HepG2 (cell line): ENCODE measurements at places on chromosomes 1 and 21.
A peak's percentile ranks its signal among the peaks of the same experiment; 100 is the strongest.

DNA sequence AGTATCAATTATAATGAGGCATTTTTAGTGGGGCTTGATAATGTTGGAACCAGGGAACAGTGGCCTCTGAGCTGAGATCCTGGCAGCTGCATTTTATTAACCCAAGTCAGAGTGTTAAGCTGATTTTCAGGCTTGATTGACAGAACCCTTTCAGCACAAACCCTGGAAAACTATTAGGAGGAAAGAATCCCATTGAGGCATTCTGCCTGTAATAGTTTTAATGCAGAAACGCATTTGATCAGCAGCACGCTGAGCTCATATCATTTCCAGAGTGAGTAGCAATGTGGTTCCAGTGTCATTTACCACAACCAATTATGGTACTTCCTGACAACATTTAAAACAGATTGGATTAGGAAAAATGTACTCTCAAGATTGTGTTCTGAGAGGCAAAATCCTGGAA is 78.3 kb upstream of the BARHL2 start:
- H3K27ac ChIP-seq = no peak overlapping the region
- no peak overlapping the region for H3K4me3 ChIP-seq
- no peaks in the 10 kb centered on the region for H3K36me3 ChIP-seq
- H3K4me1 ChIP-seq = no peaks in the 10 kb centered on the region

GRCh38 chr1:54215523-54215922 is 15.6 kb downstream of the MRPL37 start:
- no peak overlapping the region for H3K4me3 ChIP-seq
- peaks cover 58% of the 10 kb centered on the region for H3K36me3 ChIP-seq
- H3K27ac ChIP-seq = no peak overlapping the region
- H3K4me1 ChIP-seq = peaks cover 17% of the 10 kb centered on the region
- no peaks in the 10 kb centered on the region for H3K27me3 ChIP-seq

DNA sequence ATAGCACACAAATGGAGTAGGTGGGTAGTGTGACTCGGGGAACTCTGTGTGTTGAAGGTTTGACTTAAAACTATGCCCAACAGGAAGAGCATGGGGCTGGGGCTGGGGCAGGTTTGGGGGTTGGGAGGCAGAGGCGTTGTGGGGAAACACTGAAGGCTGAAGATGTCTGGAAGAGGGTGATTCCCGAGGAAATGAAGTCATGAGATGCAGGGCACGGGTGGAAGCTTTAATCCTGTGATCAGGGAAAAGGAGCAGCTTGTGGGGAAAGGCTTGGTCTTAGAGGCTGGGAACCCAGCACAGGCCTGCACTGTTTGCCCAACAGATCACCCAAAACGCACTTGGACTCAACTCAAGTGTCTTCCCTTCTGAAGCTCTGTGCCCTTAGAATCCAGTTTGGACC is 26.6 kb upstream of the CTBS start:
- H3K4me3 ChIP-seq = no peak overlapping the region
- no peak overlapping the region for H3K27ac ChIP-seq
- DNase-seq = no peak
- H3K27me3 ChIP-seq = peaks cover 11% of the 10 kb centered on the region; the same call in 2 of the 3 replicates
- peaks cover 17% of the 10 kb centered on the region; the same call in 1 of the 2 replicates for H3K4me1 ChIP-seq
- H3K36me3 ChIP-seq = no peaks in the 10 kb centered on the region

- no peak overlapping the region for H3K27ac ChIP-seq
- peaks cover 75% of the 10 kb centered on the region for H3K4me1 ChIP-seq
- 0 out of 3 replicates have a peak, but pooled peaks cover 10% of the 10 kb centered on the region for H3K36me3 ChIP-seq
- DNase-seq = no peak
- no peaks in the 10 kb centered on the region for H3K27me3 ChIP-seq
Observed at GRCh38 chr1:26700711-26701110, 4.9 kb downstream of the ARID1A start.

DNA sequence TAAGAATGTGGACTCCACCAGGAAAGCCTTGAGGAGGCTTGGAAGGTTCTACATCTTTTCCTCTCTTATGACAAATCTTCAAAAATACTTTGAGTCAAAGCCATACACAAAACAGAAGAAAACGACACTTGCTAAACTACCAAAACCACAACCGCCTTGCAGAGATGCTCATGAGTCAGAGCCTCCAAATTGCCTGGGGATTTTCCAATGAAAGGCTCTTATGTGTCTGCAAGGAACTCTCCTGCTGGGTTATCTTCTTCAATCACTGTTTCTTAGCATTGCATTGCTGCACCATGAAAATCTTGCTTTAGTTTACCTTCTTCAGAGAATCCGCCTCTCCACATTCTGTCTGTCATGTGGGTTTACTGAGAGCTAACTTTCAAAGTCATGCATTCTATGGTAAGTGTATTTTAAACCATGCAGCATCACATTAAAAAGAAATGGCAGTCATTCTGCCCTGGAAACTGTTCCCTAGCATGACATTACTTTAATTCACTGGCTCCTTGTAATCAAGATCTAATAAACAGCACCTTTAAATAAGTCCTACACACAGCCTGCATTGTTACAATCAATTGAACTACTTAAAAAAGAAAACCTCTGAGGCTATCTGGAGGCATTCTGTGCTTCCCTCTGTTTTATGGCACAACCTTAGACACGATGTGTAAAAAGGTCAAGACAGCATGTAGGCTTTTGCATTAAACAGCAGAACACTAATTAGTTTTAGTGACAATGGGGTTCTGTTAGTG is 210.0 kb upstream of the FOXD3 start:
- no peak overlapping the region for H3K27ac ChIP-seq
- no peak for DNase-seq
- H3K36me3 ChIP-seq = no peaks in the 10 kb centered on the region
- no peak overlapping the region for H3K4me3 ChIP-seq

- H3K27me3 ChIP-seq = peaks cover 15% of the 10 kb centered on the region; the same call in 2 of the 3 replicates
- H3K4me3 ChIP-seq = peak within 1 kb of the TSS; percentile 70
- peaks cover 46% of the 10 kb centered on the region for H3K4me1 ChIP-seq
- H3K36me3 ChIP-seq = no peaks in the 10 kb centered on the region
- DNase-seq = no peak
- no peak within 1 kb of the TSS for H3K27ac ChIP-seq
Observed at GRCh38 chr1:27872059-27872801, at the start of gene THEMIS2. TSS of gene THEMIS2 (plus strand) at chr1:27872544. CDS start at chr1:27872572, 28 bp downstream.

- H3K4me1 ChIP-seq = no peaks in the 10 kb centered on the region
- H3K36me3 ChIP-seq = no peaks in the 10 kb centered on the region
- no peak overlapping the region for H3K27ac ChIP-seq
- no peak for DNase-seq
Observed at GRCh38 chr1:228334226-228334935, 72.3 kb downstream of the TRIM11 start.

GRCh38 chr1:88035578-88035977 is 648.5 kb upstream of the PKN2 start:
- H3K4me1 ChIP-seq = peaks cover 9% of the 10 kb centered on the region; the same call in 1 of the 2 replicates
- H3K36me3 ChIP-seq = no peaks in the 10 kb centered on the region
- no peak overlapping the region for H3K4me3 ChIP-seq
- no peak for DNase-seq

DNA sequence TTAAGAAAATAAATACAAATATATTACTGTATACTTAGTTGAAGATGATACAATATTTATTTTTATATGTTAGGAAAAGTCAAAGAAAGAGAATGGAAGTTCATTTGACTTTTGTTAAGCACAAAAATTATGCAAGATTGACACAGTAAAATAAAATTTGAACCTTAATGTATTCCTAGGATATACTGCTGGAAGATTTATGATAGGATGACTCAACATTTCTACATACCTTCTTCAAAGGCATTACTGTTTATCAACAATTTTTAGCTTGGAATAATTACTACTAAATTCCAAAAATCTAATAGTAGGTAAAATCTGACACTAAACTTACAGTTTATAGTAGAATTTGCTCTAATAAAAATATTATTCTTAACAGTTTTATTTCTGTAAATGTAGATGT is 257.3 kb upstream of the ADAMTS5 start:
- H3K27ac ChIP-seq = no peak overlapping the region
- no peaks in the 10 kb centered on the region for H3K36me3 ChIP-seq
- DNase-seq = no peak
- H3K27me3 ChIP-seq = no peaks in the 10 kb centered on the region
- H3K4me3 ChIP-seq = no peak overlapping the region

DNA sequence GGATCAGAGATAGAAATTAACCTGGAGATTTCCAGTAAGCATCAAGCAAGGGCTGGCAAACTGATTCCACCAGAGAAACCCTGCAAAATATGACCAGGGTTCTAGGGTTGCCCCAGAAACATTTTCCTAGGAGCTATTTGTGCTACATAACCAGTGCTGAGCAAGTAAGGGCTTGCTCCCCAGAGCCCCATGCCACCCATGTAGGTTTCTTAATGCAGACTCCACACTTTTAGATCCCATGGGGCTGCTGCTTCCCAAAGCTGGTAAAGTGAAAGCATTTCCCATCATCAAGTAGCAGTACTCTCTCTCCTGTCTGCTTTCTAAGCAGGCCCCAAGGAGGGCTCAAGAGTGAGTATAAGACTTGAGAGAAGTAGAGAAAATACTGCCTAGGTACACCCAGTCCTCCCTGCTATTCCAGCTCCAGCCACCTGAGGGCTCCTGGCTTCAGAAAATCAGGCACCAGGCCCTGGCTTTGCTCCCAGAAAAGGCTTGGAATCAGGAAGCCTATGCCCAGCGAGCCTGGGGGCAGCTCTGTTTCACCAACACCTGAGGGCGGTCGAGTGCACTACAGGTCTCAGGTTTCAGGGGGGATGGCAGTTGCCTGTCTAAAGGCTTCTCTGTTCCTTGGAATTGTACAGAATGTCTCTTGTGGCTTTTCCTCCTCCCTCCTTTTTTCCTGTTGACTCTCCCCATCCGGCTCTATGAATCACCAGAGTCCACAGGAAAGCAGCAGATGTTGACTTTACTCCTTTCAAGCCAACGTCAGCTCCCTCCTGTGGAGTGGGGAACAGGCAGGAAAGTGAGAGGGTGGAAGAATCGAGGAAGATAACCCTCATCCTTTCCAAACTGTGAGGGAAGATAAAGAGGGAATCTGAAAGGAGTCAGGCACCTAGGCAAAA is 6.2 kb upstream of the ANKRD35 start:
- DNase-seq = peak; percentile 99
- H3K4me3 ChIP-seq = no peak overlapping the region
- H3K36me3 ChIP-seq = no peaks in the 10 kb centered on the region
- H3K27me3 ChIP-seq = no peaks in the 10 kb centered on the region
- H3K27ac ChIP-seq = peak overlapping the region; percentile 63

GRCh38 chr1:89065079-89065868 is at the start of gene GBP1:
TSS of gene GBP1 (minus strand) at chr1:89065208. CDS start at chr1:89063234, 1,974 bp downstream.
- peaks cover 15% of the 10 kb centered on the region for H3K4me1 ChIP-seq
- peak; percentile 22 for DNase-seq
- H3K36me3 ChIP-seq = no peaks in the 10 kb centered on the region
- no peaks in the 10 kb centered on the region for H3K27me3 ChIP-seq

DNA sequence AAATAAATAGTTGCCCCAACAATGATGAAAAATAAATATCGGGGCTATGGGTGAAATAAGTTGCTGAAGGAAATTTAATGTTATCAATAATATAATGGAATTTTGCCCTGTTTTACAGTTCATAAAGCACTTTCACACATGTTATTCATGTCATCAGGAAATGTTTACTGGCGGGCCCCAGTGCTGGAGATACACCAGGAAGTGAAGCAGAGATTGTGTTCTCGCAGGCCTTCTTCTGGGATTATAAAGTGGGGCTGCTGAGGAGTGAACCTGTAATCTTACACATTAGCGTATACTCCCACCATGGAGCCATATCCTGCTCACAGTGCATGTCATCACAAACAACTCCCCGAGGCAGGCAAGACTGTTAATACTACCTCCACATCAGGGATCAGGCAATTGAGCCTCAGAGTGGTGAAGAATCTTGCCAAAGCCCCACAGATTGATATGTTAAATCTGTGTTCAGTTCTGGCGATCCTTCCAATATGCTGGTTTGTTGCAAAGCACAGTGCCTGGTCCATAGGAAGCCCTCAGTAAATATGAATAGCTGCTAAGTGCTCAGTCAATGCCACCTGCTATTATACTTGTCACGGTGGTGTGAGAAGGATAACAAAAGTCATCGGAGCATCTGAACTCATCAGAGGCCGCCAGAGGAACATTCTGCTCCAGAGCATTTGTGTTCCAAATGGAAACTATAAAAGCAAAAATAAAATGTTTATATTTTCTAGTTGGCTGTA is 104.4 kb upstream of the UBE2U start:
- H3K27me3 ChIP-seq = no peaks in the 10 kb centered on the region; the same call in 1 of the 2 replicates
- H3K4me1 ChIP-seq = no peaks in the 10 kb centered on the region
- DNase-seq = no peak
- H3K4me3 ChIP-seq = no peak overlapping the region

DNA sequence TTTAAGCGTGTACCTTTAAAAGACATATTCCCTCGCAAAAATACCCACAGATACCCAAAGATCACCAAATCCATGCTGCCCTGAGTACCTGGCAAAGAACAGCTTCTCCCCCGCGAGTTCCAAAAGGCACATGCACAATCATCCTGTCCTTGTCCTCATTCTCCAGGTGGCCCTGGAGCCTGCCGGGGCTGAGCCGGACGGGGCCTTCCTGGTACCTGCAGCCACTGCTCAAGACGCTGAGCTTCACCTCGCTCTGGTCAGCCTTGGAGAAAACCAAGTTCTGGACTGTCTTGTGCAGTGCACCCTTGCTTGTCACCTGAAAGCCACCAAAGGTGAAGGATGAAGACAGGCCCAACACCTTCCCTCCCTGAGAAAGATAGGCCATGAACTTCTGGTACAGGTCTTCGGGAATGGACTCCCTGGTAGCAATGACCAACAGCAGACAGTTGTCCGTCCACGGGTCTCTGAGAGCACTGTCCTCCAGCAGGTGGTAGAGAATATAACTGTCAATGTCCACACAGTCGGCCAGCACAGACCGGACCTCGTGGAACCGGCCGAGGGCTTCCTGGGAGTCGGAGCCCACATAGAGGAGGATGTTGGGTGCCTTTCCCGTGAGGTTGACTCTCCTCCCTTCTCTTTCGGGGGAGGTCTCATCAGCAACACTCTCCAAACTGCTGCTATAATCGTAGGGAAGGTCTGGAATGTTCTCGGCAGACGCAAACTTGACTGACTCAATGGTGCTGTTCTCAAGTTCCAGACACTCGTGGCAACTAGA is 29.9 kb downstream of the HLCS start:
- H3K4me1 ChIP-seq = 0 out of 2 replicates have a peak, but pooled peaks cover 4% of the 10 kb centered on the region
- H3K27me3 ChIP-seq = no peaks in the 10 kb centered on the region
- no peak overlapping the region for H3K4me3 ChIP-seq
- peaks cover 10% of the 10 kb centered on the region for H3K36me3 ChIP-seq
- no peak for DNase-seq

GRCh38 chr1:5423109-5423508 is 569.1 kb downstream of the NPHP4 start:
- H3K27ac ChIP-seq = no peak overlapping the region
- H3K4me1 ChIP-seq = no peaks in the 10 kb centered on the region
- H3K36me3 ChIP-seq = no peaks in the 10 kb centered on the region
- no peak for DNase-seq
- H3K27me3 ChIP-seq = peaks cover 8% of the 10 kb centered on the region; the same call in 1 of the 2 replicates
- no peak overlapping the region for H3K4me3 ChIP-seq
